ENCODE measurements at places on chromosomes 12 and 14. TPM values are rescaled to one million over a fixed set of nuclear protein-coding genes. Genes with fewer than 3 reads are reported as not detected.
A peak's percentile ranks its signal among the peaks of the same experiment; 100 is the strongest.

INF2 gene
- 46.6 TPM for total RNA-seq

- H3K27me3 ChIP-seq = peaks cover 6% of the 10 kb centered on the region
- no peak overlapping the region for H3K27ac ChIP-seq
- H3K36me3 ChIP-seq = no peaks in the 10 kb centered on the region
These were observed 19.5 kb upstream of the TTC9 start for GRCh38 chr14:70622111-70622712.

DNA sequence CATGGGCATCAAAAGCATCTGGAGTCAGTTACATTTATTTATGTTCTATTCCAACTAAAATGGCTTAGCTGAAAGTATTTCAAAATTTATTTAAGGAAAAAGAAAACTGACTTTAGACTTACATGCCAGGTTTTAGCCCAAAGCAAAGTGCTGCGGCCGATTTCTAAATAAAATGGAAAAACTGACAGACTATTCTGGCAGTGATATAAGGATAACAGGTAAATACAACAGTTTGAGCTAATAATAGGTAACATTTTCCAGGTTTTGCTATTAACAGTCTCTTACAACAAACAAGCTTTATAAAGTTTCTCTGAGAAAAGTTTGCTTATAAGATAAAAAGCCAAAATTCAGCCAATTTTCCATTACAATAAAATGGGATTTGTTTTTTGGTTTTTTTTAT, 937.2 kb upstream of the FLRT2 start:
- H3K4me3 ChIP-seq = no peak overlapping the region
- no peaks in the 10 kb centered on the region for H3K36me3 ChIP-seq
- H3K4me1 ChIP-seq = no peaks in the 10 kb centered on the region
- H3K27ac ChIP-seq = no peak overlapping the region
- no peaks in the 10 kb centered on the region for H3K27me3 ChIP-seq
- no peak for DNase-seq

DNA sequence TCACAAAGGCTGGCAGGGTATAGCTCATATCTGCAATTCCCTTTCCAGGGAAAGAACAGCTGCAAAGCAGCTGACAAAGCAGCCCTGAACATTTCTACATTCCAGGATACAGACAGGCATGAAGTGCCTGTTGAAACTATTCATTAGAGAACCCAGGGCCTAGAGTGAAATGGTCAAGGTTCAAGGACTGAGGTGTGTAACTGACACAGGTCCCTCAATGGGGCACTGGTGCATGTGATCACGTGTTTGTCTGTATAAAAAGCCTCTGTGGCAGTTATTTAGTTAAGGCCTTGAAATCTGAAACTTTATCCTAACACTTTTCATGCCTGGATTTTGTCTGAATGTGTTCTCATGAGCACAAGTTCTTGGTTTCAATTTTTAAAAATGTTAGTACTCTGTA, 47.1 kb downstream of the GIT2 start:
- peaks cover 56% of the 10 kb centered on the region for H3K36me3 ChIP-seq
- no peaks in the 10 kb centered on the region for H3K27me3 ChIP-seq
- H3K27ac ChIP-seq = peak overlapping the region; percentile 97
- no peak overlapping the region for H3K4me3 ChIP-seq

- H3K27ac ChIP-seq = no peak overlapping the region
- no peak overlapping the region for H3K4me3 ChIP-seq
- peaks cover 8% of the 10 kb centered on the region for H3K36me3 ChIP-seq
- H3K27me3 ChIP-seq = no peaks in the 10 kb centered on the region
These were observed 59.5 kb downstream of the ETNK1 start for GRCh38 chr12:22684140-22685118.
